ENCODE measurements at places on chromosomes 6 and 20.

GRCh38 chr20:50664254-50664653 lies 27.1 kb downstream of the RIPOR3 start:
- no peak for DNase-seq

- DNase-seq, result no peak
These were observed 73.7 kb downstream of the ZFAND3 start for GRCh38 chr6:37893257-37893656.

- DNase-seq, result no peak
These were observed 176.4 kb downstream of the TBC1D32 start for GRCh38 chr6:121157906-121158305.

DNA sequence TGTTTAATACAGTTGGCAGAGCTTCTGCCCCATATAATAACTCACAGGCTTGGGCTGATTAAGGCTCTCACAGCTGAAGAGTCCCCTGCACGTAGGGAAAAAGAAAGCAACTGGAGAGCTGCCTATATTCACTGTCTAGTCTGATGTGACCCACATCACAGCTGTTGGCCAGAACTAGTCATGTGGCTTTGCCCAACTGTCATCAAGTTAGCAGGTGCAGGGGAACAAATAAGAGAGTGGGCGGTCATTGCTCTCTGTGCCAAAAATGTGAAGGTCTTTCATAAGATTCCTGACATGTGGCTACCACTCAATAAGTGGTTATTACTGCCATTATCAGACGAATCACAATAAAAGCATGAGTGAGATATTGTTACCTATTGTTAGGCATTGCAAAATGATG lies 665.2 kb downstream of the DOK5 start:
- no peak for DNase-seq

- peak; percentile 71 for DNase-seq
These were observed 71.4 kb upstream of the TULP1 start for GRCh38 chr6:35583893-35584688.

- no peak for DNase-seq
These were observed 23.7 kb upstream of the SCRT2 start for GRCh38 chr20:699342-699741.

GRCh38 chr20:62638055-62638570 lies 4.2 kb upstream of the SLCO4A1 start:
- DNase-seq, result no peak

DNA sequence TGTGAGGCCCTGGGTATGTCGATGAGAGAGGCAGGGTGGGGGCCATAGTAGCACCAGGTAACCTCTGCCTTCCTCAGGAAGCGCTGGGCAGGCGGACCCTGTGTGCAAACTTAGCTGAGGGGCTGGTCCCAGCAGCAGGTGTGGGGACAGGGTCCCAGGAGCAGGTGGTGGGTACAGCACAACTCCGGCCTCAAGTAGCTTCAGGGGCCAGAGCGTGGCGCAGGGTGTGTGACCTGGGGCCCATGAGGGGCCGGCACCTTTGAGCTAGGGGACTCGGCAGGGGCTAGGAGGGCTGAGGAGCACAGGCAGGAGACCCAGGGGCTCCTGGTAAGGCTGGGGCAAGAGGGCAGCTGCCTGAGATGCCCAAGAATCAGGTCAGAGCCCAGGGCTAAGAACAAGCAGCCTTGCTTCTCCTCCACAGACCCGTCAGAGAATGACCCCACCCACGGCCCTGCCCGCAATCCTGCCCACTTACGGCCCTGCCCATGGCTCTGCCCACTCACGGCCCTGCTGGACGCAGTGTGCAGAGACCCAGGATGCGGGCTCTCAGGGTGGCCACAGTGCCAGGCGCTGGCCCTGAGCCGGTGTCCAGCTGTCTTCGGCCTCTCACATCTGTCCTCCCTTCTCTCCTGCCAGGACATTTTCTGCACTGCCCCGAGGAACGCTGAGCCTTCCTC lies 30.9 kb downstream of the CHRNA4 start:
- no peak for DNase-seq

DNA sequence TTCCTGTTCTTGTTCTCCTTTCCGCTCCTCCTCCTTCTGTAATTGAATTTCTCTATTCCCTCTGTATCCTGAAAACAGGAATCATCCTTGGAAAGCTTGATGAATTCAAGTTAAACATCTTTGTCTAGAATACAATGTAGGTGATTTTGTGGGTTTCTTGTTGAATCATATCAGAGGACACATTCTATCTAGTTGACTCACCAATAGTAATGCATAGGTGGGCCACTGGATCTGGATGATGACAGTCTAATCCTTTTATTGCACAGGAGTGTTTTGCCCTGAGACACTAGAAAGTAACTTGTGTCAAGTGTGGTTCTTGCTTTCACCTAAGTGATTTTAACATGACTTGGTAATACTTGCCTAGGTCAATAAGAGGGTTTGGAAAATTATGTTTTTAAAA lies 164.3 kb downstream of the RFPL4B start:
- DNase-seq, result no peak

DNA sequence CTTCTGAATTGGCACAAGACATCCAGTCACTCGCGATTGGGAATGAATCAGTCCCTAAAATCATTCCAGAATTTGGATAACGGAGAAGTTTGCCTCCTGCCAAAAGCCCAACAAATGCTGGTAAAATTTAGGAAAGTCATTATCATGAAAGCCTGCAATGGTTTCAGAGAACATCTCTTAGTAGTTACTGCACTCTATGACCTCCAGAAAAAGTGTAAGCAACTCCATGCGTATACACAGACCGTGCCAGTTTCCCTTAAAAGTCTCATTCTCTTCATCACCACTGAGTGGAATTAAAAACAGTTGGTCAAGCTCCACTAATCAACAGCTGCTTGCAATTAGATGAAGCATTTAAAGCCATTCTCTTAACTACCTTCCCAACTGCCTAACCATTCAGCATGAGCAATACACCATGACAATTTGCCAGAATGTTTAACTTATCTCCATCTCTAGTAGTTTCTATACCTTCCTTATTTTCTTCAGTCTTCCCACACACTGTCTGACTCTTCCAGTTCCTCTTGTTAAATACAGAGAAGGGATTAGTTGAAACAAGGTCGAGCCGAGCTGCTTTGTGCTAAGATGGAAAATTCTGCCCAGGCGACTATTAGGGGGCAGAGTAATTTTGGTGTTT lies 183.6 kb upstream of the PRDM1 start:
- no peak for DNase-seq

- no peak for DNase-seq
These were observed 67.7 kb downstream of the RPP40 start for GRCh38 chr6:4935975-4936680.

GRCh38 chr20:1844325-1845162 lies 50.7 kb upstream of the SIRPA start:
- DNase-seq, result no peak

- DNase-seq, result no peak
These were observed 236.5 kb upstream of the FOXQ1 start for GRCh38 chr6:1075444-1075843.
